ENCODE measurements at places on chromosomes 13 and 19.

GRCh38 chr19:33266974-33267484 is 35.3 kb downstream of the CEBPA start:
- no peak for DNase-seq

GRCh38 chr13:105465251-105465650 is 1070.2 kb downstream of the EFNB2 start:
- DNase-seq = no peak

DNA sequence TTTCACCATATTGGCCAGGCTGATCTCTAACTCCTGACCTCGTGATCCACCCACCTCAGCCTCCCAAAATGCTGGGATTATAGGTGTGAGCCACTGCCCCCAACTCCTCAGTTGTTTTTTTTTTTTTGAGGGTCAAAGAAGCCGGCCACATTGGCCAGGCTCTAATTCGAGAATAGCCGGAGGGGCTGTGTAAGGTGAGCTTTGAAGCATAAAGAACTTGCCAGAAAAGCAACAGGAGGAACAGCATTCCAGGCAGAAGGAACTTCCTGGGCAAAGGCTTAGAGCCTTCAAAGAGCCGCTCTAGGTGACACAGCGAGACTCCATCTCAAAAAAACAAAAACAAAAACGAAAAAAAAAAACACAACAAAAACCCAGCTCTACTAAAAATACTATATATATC is 1.2 kb upstream of the BABAM1 start:
- no peak for DNase-seq

GRCh38 chr19:29586401-29586800 is 19.7 kb upstream of the POP4 start:
- DNase-seq = no peak

DNA sequence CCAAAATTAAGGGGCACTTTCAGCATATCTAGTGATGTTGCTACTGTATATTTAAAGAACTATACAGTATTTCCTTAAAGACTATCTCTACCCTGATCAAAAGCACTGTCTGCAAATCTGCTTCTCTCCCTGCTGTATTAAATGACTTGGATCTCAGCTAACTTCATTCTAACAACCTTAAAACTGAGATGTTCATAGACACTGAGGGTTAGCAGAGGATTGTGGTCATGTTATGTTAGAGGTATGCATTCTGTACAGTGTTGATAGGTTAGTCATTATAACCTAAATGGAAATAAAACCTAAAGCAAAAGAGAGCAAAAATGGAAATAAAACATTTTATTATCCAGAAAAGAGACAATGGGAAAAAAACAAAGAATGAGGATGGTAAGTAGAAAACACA is 9.9 kb downstream of the GPR183 start:
- no peak for DNase-seq

GRCh38 chr19:45876161-45876410 is 9.9 kb downstream of the IRF2BP1 start:
- DNase-seq = no peak

GRCh38 chr13:49690133-49690994 is 922 bp downstream of the EBPL start:
- peak; percentile 44 for DNase-seq

DNA sequence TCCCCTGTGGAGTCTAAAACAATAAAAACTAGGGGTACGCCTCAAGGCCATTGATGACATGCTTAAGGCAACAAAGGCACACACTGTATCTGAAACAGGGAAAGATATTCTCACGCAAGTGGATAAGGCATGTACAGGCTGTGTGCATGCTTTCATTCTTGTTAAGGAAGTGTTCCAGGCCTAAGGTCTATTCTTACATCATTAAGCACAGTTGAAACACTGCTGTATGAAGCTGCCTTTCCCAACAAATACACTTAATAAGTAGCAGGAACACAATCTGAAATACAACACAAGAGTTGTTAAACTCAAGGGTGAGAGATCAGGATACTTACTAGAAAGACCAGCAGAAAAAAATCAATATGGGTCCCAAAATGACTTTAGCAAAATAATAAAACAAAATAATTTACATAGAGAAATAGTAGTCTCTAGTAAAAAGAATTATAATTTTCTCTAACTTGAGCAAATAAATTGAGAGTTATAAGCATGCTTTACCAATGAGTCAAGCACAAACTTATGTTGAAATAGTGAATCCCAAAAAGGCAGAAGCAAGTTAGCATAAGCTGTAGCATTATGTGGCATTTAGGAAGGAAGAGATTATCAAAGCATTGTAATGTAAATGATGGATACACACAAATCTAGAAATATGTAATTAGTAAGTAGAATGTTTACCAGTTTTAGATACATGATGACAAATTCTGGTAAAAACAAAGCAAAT is 796.9 kb downstream of the SLITRK1 start:
- DNase-seq = no peak
